Endothelial cell of umbilical vein (primary cell): ENCODE measurements at places on chromosomes 3 and 15.
A peak's percentile ranks its signal among the peaks of the same experiment; 100 is the strongest.

GRCh38 chr3:182787302-182788036, 5.8 kb upstream of the ATP11B start:
- DNase-seq: peak; percentile 89

GRCh38 chr15:88703533-88703932, 64.7 kb downstream of the ISG20 start:
- no peak for DNase-seq

- DNase-seq: no peak
These were observed 209.0 kb downstream of the SLCO3A1 start for GRCh38 chr15:92062505-92062904.

DNA sequence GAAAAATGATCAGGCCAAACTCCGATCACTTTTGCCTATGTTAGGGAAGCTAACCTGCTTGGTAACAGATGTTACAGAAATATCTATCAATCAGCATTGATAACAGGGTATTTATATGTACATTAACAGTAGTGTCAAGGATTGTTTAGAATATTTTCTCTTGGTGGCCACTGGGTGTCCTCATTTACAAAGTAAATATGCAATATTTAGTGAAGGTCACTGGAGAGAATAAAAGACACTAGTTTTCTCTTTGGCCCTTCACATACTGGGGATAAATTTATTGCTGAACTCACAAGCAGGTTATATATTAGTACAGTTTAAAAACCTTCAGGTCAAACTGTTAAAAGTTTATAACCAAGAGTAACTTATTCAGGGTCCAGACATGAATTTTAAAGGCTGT, 69.0 kb downstream of the TIGIT start:
- peak; percentile 29 for DNase-seq

GRCh38 chr3:100257586-100257985, 3.2 kb upstream of the TBC1D23 start:
- no peak for DNase-seq

DNA sequence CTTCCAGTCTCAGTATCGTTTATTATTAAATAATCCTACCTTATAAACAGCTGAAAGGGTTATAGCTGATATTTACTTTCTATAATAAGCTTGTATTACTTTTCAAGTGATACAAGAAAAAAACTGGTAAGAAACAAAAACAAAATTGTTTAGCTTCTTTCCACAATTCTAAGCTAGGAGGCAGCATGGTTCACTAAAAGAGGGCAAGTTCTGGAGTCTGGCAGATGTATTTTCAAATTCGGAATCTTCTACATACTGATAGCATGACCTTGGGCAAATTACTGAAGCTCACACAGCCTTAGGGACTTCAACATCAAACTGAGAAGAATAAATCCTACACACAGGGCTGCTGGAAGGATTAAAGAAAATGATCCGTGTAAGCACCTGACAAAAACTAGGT, 15.4 kb downstream of the C15orf62 start:
- DNase-seq: no peak

DNA sequence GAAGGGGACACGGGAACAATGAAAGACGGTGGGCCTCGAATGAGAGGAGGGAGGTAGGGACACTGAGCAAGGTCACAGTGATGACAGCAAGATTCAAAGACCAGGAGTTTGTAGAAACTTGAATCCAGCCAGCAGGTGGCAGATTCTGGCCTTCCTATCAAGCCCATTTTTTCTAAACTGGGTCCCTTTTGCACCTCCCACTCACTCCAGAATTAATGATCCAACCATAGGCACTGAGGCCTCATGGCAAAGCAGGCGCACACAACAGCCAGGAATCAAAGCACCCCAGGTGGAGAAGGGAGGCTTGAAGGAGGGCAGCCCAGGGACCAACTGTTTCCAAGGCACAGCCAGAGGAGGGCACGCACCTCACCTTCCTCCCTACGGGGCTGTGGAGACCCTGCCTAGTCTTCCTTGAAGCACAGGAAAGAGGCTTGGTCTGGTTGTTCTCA, 90.2 kb downstream of the ANP32A start:
- DNase-seq: peak; percentile 76

- no peak for DNase-seq
These were observed 65.9 kb upstream of the ACTC1 start for GRCh38 chr15:34861214-34861613.

DNA sequence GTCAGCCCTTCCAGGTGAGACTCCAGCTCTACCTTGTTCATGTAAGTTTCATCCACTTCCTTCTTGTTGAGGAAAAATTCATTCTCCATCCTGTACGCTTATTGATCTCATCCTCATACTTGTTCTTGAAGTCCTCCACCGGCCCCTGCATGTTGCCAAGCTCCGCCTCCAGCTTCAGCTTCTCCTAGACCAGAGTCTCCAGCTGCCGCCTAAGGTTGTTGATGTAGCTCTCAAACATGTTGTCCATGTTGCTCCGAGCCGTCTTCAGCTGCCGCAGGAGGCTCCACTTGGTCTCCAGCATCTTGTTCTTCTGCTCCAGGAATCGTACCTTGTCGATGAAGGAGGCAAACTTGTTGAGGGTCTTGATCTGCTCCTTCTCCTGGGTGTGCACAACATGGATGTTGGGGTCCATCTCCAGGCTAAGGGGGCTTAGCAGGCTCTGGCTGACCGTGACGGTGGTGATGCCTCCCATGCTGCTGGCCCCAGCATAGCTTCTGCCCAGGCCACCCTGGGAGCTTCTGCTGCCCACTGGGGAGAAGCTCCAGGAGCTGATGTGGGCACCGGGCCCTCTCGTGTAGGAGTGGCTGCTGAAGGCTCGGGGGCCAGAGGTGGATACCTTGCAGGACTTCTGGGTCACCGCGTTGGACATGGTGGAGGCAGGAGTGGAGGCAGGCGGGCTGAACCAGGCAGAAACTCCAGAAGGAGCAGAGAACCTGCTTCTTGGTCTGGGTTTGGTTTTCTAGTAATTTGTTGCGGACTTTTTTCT, 422.6 kb upstream of the ARPP21 start:
- no peak for DNase-seq

GRCh38 chr3:40191850-40192448, 117.6 kb upstream of the EIF1B start:
- DNase-seq: peak; percentile 63

DNA sequence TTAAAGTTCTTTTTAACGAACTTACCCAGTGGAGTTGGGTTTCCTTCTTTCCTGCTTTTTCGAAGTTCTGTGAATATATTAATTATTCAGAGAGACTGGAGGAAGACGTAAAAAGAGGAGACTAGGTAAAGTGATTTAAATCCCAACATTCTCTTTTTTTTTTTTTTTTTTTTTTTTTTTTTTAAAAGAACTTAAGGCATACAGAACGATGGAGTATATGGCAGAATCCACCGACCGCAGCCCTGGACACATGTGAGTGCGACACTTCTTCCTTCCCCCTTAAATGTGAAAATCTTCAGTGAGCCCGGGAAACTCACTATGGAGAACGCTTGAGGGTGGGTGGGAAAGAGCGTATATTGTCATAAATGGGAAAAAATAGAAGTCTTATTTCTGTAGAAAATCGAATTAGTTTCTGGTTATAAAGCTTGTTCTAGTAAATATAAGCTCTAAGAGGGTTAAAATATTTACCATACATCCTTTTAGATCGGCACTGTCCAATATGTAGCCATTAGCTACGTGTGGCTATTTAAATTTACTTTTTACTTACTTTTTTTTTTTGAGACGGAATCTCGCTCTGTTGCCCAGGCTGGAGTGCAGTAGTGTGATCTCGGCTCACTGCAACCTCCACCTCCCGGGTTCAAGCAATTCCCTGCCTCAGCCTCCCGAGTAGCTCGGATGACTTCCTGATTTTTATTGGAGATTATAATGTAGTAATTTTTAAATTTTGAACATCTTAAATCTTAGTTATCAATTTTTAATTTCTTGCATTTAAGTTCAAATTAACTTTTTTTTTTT, 892 bp downstream of the NMD3 start:
- peak; percentile 42 for DNase-seq

DNA sequence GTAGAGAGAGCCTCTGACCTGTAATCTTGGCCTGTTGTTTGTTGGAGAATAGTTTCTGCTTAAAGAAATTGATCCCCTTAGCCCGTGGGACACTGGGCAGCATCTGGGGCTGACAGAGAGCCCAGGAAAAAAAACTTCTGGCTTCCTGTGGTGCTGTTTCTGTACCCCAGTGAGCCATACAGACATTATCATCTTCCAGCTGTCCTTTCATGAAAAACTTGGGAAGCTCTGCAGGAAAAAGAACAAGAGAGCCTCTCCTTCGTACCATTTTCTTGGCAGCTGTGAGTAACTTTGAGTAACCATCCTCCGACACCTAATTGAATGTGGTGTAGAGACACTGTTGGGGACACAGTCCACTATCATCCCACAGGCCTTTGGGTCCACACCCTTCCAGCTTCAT, 333.0 kb downstream of the SHQ1 start:
- no peak for DNase-seq

GRCh38 chr3:172102123-172102882, 62.9 kb downstream of the FNDC3B start:
- DNase-seq: no peak

DNA sequence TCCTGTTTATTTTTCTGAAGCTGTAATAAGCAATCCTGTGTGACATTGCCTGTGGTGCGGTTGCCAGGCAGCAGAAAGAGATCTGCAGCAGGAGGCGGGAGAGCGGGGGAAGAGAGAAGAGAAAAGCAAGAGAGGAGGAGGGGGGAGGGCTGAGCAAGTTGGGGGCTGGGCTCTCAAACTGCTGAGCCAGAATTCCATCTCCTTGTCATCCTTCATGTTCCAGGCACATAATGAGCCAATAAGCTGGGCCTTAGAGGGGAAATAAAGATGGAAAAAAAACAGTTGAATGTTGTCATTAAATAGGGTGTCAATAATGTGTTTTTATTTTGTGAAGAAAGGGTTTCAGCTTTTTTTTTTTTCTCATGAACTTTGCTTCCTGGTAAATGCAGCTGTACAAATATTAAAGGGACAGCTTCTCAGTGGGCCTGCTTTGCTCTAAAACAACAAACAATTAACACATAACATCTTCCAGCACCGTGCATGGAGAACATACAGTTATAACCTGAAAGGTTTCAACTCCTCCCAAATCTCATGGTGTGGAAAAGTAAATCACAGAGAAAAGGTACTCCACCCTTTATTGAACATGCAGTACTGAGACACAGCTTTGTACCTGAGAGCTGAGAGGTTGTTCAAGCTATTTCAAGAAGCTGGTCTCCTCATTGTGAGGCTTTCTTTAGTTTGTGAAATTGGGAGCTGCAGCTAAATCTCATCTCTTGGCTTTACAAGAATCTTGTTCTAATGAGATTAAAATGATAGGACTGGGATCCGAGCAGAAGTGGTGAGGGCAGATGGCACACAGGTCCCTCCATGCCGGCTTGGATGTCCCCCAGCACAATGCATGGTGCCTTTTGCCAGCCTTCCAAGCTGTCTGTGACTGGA, 451.1 kb upstream of the KCNMB2 start:
- peak; percentile 86 for DNase-seq

- DNase-seq: no peak
These were observed 22.3 kb downstream of the C2CD4B start for GRCh38 chr15:62142736-62143135.

DNA sequence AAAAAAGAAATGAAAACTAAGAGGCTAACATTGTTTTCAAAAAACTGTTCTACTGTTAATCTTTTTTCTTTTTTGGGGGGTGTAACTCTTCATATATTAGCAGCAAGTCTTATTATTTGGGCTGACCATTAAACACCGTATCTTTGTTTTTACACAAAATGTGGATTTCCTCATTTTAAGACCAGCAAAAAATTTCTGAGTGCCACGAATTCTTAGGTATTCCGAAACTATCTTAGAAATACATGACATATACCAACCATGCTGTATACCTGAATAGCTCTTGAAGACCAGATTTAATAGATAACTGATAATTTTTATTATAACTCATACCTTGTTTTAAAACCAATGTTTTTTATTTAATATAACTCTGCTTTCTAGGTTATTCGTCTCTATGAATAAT, 620 bp upstream of the TTC23 start:
- DNase-seq: no peak

- no peak for DNase-seq
These were observed 423 bp upstream of the HACD3 start for GRCh38 chr15:65529762-65530317.

DNA sequence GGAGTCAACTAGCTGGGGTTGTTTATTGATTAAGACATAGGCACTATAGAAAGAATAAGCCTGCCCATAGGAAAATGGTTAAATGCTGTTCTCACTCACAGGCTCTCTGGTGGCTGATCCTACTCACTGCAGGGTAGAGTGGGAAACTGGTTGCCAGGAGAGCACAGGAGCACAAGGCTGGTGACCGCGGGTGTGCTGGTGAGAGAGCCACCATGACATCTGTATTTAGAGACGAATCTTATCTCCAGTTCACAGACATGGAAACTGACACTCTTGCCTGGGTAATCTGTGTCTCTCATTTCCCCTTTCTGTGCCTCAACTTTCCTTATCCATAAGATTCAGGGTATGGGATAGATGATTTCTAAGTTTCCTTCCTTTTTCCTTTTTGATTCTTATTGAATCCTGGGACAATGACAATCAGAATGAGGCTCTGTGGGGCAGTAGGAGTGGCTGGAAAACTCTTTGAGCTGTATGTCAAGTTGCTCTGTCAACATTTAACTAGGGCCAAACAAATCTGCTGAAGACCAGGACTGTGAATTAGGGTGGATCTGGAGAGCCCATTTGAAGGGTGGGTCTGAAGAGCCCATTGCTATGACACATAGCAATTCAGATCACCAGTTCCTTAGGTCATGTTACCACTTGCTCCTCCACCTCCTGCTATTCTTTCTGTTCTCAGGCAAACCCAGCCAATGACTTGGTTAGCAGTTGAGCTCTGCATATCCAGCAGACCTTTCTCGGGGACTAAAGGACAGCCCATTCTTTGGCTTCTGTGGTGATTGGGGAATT, 286.1 kb upstream of the TBL1XR1 start:
- DNase-seq: no peak

DNA sequence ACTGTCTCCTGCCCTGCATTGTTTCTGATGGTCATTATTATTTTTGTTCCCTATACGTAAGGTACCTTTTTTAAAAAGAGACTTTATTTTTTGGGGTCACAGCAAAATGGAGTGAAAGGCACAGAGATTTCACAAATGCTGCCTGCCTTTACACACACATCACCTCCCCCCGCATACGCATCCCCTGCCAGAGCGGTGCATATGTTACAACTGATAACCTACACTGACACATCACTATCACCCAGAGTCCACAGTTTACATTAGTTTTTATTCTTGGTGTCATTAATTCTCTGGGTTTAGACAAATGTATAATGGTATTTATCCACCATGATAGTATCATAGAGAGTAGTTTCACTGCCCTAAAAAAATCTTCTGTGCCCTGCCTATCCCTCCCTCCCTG, 43.6 kb upstream of the KLF13 start:
- DNase-seq: no peak

DNA sequence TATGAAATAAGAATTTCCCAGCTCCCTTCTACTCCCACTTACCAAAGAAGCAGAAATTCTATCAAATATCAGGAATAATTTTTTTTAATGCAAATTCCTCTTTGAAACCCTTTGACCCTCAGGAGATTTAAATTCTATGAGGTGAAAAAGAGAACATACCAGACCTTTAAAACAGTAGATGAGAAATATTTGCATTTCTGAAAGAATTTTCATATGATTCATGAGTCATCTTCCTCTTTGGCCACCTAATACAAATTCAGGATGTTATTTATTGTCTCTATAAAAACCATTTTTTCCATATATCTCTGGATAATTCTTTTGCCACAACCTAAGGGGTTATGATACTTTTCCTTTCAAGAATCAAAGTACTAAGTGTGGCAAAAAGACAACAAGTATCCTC, 67.3 kb upstream of the ST3GAL6 start:
- DNase-seq: peak; percentile 84

GRCh38 chr3:125057186-125057850, 1.5 kb upstream of the HEG1 start:
- DNase-seq: peak; percentile 83

GRCh38 chr15:40436892-40437751, 3.6 kb upstream of the BAHD1 start:
- DNase-seq: no peak
